Stimulated activated CD8-positive, alpha-beta memory T cell treated with anti-CD3 and anti-CD28 coated beads, Interleukin-15, amount 100 ng/mL, for 48 hours (primary cell): ENCODE measurements at places on chromosomes 16 and 17.

DNA sequence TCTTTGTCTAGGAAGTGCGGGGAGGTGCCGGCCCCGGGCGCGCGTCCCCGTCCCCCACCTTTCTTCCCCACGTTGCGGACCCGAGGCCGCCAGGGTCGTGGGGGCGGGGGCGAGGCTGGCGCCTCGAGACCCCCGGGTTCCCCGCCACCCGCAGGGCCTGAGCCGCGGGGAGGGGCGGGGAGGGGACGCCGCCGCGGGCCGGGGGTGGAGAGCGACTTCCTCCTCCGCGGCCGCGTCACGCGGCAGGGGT, 1.8 kb upstream of the ACTG1 start:
- DNase-seq: no peak

DNA sequence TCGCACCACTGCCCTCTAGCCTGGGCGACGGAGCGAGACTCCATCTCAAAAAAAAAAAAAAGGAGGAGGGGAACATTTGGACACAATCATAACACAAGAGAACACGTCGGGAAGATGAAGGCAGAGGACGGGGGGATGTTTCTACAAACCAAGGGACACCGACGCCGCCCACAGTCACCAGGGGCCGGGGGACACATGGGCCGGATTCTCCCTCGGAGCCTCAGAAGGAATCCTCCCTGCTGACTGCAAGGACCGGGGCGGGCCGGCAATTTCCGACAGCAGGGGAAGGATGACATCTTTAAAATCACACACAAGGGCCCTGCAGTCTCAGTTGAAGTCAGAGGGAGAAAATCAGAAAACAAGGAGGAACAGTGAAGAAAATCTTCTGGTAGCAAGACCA, 8.1 kb upstream of the CHMP6 start:
- no peak for DNase-seq

DNA sequence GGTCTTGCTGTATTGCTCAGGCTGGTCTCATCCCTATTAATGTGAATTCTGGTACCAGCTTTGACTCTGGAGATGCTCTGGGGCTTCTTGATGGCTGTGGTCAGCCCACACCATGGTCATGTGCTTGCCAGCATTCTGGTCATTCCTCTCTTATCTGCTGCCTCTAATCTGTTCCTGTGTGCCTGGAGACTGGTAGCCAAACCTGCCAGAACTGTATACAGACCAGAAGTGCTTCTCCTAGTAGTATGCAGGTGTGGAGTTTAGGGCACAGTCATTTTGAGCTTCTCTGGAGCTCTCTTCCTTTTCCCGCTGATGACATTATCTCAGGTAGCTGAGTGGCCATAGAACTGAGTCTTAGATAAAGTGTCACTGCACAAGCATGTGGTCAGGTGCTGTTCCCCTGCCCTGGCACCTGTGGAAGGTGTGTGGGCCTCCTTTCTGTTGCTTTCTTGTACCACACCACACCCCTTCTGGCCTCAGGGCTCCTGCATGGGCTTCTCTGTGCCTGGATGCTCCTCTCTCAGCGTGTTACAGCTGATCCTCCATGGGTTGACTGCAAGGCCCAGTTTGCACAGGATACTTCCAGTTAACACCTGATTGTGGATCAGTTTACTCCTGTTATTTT, 162.7 kb downstream of the SPECC1 start:
- no peak for DNase-seq

DNA sequence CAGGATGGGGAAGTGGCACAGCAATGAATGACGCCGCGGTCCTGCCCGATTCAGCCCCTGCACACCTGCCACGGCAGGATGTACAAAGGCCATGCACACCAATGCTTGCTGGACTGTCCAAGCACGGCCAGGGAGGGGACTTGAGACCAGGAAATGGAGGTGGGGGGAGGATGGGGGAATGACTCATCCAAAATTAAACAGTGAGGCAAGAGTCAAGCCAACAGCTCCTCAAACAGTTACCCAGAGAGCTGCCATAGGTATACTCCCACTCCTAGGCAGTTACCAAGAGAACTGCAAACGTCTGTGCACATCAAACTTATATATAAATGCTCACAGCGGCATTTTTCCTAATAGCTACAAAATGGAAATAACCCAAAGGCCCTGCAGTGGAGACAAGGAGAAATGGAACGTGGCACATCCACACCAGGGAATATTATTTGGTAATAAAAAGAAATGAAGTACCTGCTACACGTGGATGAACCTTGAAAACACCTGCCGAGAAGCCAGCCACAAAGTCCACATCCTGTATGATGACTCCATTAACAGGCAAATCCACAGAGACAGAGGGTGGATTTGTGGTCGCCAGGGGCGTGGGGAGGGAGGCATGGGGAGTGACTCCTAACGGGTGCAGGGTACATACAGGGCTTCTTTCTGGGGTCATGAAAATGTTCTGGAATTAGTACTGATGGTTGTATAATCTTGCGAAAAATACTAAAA, 54.1 kb downstream of the VAC14 start:
- peak; percentile 30 for DNase-seq

GRCh38 chr17:289409-289808, 63.2 kb downstream of the RPH3AL start:
- DNase-seq: no peak

DNA sequence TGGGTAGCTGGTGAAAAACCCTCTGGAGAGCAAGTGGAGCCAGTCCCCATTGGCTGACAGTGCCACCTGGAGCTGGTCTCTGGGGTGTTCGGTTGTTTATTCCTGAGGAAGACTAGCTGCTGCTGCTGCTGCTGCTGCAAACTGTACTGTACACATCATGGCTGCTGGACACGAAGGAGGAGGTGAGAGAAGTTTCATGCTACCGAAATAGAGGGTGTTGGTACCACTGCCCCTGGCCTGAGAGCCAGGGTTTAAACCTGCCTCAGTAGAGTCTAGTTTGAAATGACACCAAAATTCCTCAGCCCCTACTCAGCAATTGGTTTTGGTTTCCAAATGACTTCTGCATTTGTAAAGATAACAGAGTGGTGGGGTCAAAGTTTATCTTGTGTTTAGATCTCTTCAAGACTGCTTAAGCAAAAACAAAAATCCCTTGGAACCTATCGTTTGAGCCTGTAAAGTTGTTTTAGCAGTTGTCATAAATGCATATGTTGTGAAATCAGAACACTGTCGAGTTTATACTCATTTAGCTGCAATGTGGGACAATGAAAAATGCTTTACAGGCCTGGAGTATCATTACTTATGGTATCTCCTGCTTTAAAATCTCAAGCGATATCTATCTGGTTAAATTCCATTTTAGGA, 40.8 kb downstream of the CYB5B start:
- no peak for DNase-seq

DNA sequence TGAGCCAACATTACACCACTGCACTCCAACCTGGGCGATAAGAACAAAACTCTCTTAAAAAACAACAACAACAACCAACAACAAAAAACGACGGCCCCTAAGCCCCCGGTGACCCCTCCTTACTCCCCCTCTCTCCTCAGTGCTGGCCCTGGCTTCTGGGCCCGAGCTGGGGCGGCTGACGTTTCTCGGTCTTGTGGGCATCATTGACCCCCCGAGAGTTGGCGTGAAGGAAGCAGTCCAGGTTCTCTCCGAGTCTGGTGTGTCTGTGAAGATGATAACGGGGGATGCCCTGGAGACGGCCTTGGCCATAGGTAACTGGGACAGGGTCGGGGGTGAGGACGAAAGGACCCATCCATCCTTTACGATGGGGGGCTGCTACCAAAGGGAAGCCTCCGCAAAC, 52.7 kb downstream of the MEAK7 start:
- no peak for DNase-seq

- no peak for DNase-seq
These were observed 141.0 kb downstream of the STX8 start for GRCh38 chr17:9434642-9435057.

GRCh38 chr16:67782567-67783352, 23.6 kb downstream of the RANBP10 start:
- no peak for DNase-seq

DNA sequence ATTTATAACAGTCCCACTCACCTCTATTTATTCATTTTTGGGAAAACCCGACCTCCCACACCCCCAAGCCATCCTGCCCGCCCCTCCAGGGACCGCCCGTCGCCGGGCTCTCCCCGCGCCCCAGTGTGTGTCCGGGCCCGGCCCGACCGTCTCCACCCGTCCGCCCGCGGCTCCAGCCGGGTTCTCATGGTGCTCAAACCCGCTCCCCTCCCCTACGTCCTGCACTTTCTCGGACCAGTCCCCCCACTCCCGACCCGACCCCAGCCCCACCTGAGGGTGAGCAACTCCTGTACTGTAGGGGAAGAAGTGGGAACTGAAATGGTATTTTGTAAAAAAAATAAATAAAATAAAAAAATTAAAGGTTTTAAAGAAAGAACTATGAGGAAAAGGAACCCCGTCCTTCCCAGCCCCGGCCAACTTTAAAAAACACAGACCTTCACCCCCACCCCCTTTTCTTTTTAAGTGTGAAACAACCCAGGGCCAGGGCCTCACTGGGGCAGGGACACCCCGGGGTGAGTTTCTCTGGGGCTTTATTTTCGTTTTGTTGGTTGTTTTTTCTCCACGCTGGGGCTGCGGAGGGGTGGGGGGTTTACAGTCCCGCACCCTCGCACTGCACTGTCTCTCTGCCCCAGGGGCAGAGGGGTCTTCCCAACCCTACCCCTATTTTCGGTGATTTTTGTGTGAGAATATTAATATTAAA, 638 bp upstream of the TMEM88 start:
- no peak for DNase-seq

- DNase-seq: no peak
These were observed 193.8 kb upstream of the DYNLRB2 start for GRCh38 chr16:80347002-80347401.

GRCh38 chr17:50905460-50905803, 39.3 kb upstream of the TOB1 start:
- no peak for DNase-seq

DNA sequence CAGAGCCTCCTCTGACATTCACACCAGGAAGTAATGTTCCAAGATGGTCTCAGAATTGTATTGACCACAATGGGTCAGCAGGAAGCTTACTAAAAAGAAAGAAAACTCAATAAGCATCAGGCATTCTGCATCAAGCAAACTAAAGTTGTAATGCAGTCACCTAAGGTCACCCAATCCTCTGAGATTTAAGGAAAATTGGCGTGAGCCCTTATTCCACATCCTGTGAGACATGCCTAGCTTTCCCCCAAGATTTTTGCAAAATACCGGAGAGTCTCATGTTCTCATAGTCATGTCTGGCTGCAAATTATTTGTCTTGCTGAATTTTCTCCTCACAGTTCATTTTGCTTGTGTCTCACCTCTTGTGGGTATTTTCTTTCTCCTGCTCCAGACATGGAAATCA, 417.1 kb upstream of the SOX9 start:
- no peak for DNase-seq

DNA sequence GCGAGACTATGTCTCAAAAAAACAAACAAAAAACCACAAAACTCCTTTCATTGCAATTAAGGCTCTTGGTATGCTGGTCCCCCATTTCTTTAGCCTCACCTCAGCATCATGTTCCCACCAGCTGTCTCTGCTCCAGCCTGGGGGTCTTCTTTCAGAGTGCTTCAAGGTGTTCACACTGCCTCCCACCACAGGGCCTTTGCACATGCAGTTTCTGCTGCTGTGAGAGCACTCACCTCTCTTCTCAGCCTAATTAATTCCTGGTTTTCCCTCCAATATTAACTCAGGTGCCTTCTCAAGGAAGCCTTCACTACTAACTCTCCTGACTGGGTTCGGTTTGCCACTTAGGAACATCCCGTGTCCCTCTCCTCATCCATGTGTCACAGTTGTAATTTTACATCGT, 15.9 kb upstream of the PIK3R6 start:
- DNase-seq: no peak

DNA sequence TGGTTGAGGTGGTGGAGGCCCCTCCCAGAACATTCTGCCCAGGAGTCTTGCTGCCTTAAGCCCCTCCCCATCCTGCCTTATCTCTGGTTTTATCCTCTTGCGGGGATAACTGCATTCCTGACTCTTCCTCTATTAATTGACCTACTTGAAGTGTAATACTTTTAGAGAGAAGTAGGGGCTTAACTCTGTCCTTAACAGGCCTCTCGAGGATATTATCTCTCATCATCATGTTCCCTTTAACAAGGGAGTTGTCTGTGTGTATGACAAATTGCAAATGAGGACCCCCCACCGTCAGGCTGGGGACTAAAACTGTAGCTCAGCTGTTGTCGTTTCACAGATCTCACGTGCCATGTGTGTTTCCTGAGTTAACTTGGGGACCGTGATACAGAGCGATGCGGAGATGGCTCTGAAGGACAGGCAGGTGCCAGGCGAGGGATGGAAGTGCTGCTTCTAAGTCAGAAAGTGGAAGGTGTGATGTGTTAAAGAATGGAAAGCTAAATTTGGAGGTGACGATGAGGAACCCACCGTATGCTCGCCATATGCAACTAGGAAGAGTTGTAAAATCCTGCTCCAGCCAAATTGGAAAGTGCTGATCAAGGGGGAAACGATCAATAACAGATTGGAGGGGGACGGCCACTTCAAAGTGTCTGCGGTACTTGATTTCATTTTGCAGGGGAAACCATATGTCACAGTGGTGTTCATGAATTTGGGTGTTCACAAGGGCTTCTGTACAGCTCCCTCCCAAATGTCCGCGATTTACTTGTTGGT, 106.3 kb downstream of the RPTOR start:
- no peak for DNase-seq

GRCh38 chr16:74865922-74866598, 91.4 kb upstream of the FA2H start:
- DNase-seq: no peak

- DNase-seq: no peak
These were observed 91.7 kb downstream of the HS3ST3A1 start for GRCh38 chr17:13510062-13510461.

DNA sequence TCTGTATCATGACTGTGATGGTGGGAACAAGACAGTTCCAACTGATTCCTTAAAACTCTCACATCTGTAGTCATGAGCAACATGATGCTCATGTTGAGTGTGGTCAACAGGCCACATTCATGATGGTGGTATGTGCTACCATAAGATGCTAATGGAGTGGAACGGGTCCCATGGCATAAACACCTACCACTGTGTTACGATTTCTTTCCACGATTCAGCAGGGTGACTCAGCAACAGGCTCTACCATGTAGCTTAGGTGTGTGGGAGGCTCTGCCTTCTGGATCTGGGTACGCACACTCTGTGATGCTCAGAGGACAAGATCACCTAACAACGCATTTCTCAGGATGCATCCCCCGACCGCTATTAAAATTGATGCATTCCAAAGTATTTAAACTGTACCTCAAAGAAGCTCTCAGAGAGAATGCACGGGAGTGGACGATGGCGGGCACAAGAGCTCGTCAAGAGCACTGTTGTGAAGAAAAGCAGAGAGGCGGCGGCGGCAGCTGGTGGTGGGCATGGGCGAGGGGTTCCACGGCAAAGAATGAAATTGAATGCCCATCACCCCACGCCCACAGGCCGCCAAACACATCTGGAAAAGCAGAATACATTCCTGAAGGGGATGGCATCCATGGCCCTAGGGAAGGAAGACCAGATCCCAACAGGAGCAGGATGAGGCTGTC, 133.3 kb downstream of the ZNF778 start:
- DNase-seq: peak; percentile 45
